NCI-H1105 (cell line): ENCODE measurements at places on chromosomes 6 and 20.

- no peak for DNase-seq
These were observed 26.7 kb downstream of the NTSR1 start for GRCh38 chr20:62735331-62735821.

DNA sequence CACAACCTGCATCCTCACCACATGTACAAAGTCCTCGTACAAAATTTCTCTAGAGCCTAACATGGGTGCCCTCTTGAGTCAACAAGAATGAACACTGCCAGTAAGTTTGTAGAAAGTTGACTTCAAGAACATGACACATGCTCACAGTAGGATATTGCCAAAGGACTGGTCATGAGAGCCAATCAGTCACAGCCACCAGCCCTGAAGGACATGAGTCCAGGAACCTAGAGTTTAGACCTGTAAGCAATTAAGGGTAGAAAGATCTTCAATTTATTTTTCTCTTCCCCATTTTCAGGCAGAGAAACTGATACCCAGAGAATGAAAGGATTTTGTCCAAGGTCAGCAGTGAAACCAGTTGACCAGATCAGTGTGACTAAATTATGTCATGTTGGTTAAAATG is 96.1 kb downstream of the MAFB start:
- no peak for DNase-seq

DNA sequence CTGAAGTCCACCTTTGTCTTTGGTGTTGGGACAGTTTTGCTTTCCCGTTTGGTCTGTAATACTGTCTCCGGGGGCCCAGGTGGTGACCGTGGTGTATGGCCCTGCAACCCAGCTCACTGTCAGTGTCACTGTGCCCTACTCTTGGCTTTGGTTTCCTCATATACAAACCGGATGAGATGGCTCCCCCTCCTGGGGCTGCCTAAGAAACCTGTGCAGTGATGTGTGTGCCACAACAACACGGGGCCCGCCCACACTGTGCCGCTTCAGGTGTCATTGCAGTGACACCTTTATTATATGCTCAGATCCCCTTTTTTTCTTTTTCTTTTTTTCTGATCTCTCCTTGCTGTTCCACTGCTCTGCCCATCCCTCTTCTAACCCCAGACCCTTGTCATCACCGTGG is 73.9 kb downstream of the RAMACL start:
- DNase-seq: no peak

DNA sequence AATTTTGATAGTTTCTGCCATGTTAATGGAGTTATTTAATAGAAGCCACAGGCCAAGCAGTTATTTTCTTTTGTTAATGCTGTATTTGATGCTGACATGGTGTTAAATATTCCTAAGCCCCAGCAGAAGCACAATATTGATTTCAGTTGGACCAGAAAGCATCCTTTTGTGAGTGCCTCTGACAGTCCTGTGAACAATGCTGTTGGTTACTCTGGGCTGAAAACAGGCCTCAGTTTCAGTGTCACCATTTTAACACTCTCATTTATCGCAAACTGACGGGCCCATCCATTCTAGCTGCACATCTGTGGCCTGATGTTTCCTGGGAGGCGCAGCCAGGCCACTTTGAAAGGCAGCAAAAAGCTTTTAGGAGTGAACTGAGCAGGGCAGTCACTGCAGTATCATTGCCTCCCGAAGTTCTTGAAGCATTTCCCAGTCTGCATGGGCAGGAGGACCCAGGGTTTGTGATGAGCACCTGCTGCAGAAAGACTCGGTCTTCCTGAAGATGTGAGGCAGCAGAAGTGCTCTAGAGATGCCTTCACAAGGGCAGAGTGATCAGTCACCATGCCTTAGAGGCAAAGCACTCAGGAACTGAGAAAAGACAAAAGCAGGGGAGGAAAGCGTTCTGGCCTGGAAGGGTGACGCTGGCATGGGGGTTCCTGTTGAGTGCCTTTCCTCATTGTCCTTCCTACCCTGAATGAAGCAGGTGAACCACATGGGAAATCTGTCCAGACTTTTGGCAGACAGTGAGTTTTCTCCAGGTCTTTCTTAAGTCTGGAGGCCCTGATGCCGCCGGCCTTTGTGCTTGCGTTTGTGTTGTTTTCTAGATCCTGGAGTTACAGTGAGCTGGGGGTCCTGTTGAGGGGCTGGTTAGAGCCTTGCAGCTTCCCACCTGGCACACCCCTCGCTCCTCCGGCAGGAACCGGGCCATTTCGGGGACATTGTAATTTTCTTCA is 74.0 kb downstream of the ZDHHC14 start:
- no peak for DNase-seq

GRCh38 chr6:4607793-4608192 is 168.4 kb upstream of the CDYL start:
- DNase-seq: no peak

DNA sequence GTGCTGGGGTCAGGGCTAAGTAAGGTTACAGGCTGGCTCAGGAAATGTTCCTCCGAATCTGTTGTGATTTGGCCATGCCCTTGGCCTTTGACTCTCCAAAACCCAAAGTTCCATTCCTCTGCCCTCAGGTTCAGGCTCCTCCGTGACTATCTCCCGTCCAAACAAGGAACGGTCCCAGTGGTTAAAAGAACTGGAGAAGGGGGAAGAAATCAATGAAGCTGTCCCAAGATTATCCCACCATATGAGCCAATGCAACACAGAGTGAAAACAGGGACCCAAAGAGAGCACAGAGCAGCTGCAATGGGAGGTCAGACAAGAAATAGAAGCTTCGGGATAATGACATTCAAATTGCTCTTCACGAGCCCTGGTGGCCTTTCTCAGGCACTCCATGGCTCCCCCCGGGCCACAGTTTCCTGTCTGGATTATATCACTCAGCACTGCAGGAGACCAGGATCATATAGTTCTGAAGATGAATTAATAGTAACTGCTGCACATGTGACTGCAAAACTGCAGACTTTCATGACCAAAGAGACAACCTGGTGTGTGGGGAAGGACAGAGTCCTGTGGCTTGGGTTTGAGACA is 211.3 kb downstream of the ZNF217 start:
- no peak for DNase-seq

DNA sequence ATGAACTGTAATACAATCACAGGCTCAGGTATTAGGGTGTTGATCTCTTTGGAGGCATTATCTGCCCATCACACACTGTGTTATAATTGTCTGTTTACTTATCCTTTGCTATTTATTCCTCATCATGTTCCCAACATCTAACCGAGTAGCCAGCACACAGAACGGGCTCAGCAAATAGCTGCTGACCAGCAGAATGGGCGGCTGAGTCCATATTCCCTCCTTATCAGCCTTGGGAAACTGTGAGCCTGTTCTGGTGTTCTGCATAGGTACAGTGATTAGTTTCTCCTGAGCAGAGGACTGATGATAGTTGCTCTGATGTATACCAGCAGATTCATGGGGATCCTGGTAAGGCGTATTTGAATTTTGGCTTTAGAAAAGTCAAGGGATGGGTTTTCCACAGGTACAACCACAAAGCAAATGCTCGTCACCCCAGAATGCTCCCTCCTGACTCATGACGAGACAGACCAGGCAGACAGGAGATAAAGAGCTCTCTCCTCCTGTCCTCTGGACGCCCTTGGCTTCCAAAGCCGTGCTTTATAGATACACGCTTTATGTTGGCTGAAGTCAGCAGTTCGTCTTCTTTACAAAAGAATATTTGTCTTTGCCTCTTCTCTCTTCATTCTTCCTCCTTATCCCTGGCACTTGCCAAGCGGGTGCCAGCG is 166.7 kb downstream of the TTLL2 start:
- DNase-seq: no peak

DNA sequence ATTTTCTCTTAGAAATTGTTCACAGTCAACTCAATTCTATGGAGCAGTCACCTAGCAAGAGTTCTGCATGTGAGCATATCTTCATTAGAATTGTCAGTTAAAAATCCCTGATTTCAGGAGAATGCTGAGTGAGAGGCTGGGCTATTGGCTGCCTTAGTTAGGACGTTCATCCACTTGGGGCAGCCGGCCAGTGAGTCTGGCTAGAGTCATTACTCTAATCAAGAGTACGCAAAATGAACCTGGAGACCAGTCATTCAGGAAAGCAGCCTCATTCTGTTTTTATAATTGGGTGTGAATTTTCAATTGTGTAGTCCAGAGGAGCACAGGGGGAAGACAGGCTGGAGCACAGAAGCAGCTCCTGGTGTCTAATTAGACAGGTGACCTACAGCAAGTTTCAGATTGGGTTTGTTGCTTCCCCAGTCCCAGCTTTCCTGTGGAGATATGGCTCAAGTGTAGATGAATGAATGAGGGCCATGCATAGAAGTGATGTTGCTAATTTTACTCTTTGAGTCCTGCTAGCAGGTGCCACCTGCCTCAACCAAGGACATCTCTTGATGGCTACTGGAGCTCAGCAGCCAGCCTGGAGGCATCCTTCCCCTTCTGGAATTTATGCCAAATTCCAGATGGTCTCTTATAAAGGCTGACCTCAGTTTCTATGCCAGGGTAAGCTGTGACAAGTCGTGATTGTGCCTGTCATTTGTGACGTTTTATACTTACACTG is 265.7 kb downstream of the NKAIN2 start:
- no peak for DNase-seq

- no peak for DNase-seq
These were observed 105.1 kb downstream of the EDN3 start for GRCh38 chr20:59405226-59406200.

- DNase-seq: no peak
These were observed at the start of gene PRRT1 for GRCh38 chr6:32151863-32152768. PRRT1 (minus strand) TSS chr6:32151939; CDS start chr6:32151827, 112 bp downstream.

DNA sequence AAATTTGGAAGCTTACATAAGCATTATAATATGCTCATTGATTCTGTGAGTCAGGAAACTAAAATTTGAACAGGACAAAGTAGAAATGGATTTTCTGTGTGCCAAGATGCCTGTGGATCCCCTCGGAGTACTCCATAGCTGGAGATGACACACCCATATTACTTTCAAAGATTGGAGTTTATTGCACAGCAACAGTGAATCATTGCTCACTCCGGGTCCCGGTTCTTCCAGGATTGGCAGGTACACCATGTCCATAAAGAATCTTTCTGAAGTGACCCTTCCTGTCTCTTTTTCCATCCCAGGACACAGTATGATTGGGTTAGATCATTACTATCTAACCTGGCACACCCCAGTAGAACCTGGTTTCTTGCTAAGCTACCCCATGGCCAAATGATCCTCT is 2.7 kb upstream of the BTN2A2 start:
- DNase-seq: no peak

- DNase-seq: no peak
These were observed 235.1 kb downstream of the ZFAND3 start for GRCh38 chr6:38054527-38055202.

DNA sequence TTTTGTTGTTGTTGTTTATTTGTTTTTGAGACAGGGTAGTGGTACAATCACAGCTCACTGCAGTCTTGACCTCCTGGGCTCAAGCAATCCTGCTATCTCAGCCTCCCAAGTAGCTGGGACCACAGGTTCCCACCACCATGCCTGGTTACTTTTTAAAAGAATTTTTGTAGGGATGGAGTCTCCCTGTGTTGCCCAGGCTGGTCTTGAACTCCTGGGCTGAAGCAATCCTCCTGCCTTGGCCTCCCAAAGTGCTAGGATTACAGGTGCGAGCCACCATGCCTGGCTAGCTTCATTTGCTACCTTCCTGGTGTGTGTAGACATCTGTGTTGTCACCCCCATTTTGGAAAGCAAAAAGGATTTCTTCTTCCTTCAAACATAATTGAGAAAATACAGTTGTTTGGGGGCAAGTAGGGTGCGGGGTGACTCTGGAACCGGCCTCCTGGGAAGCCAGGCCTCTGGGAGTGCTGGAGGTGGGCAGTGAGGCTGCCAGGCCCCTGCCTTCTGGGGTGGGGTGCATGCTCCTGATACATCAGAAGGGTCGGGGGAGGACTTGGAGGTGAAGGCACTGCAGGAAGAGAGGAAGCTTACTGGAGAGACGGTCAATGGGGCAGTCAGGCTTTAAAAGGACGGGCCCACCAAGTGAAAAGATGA is 28.4 kb downstream of the SYNJ2 start:
- no peak for DNase-seq

DNA sequence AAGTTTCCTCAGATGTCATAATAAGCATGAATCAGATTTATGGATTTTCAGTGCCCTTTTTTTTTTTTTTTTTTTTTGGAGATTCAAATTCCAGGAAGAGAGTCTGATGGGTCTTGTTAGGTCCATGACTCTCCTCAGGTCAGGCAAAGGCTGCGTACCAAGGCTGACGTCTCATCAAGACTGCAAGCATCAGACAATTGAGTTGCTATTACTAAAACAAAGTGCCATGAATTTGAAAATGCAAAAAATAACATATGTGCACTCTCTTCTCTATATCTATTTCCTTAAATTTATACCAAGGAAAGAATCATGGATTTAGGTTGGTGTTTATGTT is 134.7 kb downstream of the FAM83B start:
- no peak for DNase-seq

- DNase-seq: no peak
These were observed 74.6 kb downstream of the DTD1 start for GRCh38 chr20:18662279-18663040.

GRCh38 chr6:167005350-167006159 is 6.4 kb downstream of the CEP43 start:
- peak; percentile 37 for DNase-seq

DNA sequence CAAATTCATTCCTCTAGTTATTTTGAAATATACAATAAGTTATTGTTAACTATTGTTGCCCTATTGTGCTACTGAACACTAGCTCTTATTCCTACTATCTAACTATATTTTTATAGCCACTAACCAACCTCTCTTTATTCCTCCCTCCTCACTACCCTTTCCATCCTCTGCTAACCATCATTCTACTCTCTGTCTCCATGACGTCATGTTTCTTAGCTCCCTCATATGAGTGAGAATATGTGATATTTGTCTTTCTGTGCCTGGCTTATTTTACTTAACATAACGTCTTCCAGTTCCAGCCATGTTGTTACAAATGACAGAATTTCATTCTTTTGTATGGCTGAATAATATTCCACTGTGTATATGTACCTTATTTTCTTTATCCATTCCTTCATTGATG is 95.3 kb downstream of the ATXN1 start:
- DNase-seq: no peak

DNA sequence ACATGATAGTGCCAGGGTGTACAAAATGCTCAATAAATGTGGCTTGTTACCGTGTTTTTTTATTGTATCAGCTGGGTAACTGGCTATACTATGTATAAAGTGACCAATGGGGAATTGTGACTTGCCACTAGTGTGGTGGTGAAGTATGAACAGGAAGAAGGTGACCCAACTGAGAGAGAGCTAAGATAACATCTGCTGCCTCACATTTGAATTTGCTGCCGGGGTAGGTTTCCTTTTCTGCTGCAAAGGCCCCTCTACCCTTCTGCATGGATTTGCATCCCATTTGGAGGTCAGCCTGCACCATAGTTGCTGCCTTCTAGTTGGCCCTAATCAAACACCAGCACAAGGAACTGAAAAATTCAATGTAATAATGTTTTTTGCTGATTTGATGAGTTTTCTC is 24.1 kb downstream of the IL17A start:
- DNase-seq: no peak

GRCh38 chr20:49028684-49029083 is 17.4 kb upstream of the CSE1L start:
- no peak for DNase-seq
